NCI-H226 (cell line): ENCODE measurements at places on chromosomes 13 and 19.
A peak's percentile ranks its signal among the peaks of the same experiment; 100 is the strongest.

DNA sequence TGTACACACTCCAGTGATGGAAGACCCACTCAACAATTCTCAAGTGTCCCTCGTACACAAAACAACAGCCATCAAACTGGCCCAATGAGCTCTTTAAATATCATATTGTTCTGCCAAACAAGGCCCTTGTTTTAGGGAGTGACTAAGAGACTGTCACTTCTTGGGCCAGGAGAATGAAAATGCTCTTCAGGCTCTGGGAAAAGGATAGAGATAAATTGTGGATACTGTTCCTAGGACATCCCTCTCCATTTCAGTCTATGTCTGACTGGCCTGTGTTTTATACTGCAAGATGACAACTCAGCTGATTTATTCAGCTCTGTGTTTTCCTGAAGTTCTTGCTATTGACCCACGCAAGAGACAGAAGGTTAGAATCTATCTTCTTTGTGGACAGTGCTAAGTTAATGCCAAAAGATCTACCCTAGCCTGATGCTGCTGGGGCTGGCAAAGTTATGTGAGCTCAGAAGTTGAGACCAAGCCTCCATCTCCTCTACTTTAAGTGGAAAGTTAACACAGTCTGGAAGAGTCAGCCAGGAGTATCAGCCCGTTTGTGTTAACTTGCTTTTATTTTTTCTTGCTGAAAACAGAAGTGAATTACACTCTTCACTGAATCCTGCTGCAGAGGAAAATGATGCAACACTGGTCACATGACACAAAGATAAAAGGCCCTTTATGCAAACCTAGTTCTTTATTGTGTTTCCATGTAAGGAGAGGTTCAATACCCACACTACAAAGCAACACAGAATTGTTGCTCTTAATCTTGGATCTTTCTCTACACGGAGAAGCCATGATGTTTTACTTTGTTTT, 14.6 kb downstream of the FRY start:
- DNase-seq, result no peak

DNA sequence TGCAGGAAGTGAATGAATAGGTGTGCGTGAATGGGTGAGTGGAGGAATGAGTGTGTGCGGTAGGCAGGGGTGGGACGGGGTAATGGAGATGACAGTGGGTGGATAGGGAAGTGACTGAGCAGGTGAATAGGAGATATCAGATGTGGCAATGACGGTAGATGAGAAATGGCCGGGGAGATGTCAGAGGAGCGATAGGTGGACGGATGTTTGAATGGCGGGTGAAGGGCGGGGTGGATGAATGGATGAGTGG, 1.5 kb downstream of the TTC9B start:
- DNase-seq, result no peak

DNA sequence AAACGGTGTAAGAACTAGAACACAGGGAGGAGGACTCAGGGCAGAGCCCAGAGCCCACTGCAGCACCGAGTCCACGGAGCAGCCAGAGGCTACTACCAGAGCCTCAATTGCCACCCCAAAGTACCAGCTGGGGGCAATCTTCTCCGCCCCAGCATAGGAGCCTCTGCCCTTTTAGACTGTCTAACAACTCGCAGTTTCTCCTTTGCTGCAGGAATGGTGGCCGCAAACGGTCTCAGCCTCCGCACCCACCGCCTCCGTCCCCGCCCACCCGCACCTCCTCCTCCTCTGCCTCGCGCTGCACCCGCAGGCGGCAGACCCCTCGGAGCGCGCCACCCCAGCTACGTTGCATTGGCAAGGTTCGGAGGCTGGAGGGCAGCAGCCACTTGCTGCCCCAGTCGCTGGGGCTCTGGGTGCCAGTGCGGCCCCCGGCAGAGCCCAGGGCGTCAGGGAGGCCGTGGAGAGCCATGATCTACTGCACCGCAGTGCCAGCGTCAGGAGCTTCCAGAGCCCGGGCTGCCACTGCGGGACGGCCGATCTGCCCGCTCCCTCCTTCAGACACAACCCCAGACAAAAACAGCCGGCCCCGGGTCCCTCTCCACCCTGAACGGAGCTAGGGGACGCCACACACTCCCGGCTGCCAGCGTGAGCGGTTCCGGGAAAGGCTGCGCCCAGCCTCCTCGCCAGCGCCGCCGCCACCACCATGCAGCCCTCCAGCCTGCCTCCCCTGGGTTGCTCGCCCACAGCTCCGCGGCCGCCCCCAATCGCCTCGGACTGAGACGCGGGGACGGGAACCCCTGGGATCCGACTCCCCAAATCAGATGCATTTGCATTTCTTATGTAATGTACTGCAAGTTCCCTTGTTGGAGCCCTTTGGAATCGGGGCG, 1.8 kb downstream of the FGF14 start:
- DNase-seq, result no peak

GRCh38 chr13:63149375-63149774, 1733.7 kb upstream of the PCDH20 start:
- DNase-seq, result no peak

DNA sequence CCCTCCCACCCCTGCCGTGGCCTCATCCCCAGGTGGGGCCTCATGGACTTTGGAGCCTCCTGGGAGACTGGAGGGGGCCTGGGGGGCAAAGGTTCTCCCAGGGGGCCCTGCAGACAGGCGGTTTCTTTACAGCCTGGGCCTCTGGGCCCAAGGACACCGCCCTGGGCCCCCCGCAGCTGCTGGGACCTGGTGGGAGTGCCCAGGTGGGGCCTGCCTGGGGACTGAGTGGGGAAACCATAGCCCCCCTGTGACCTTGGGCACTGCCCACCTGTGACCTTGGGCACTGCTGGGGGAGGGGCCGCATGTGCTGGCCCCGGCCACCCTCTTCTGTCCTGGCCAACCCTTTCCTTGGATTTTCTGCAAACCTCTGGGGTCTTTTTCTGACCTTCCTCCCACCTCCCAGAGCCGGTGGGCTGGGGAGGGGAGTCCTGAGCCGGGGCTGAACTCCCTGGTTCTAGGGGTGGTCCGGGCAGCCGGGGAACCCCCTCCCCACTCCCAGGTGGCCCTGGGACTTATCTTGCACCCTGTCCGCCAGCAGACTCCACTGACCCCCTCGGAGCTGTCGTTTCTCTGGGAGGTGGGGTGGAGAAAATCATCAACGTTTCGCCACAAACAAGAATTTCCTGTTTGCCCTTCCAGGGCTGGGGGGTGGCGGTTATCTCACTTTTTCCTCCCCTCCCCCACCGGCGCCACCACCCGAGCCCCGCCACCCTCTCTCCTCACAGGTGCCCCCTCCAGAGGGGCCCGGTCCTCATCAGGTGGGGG, 27.0 kb downstream of the ARID3A start:
- DNase-seq, result no peak

DNA sequence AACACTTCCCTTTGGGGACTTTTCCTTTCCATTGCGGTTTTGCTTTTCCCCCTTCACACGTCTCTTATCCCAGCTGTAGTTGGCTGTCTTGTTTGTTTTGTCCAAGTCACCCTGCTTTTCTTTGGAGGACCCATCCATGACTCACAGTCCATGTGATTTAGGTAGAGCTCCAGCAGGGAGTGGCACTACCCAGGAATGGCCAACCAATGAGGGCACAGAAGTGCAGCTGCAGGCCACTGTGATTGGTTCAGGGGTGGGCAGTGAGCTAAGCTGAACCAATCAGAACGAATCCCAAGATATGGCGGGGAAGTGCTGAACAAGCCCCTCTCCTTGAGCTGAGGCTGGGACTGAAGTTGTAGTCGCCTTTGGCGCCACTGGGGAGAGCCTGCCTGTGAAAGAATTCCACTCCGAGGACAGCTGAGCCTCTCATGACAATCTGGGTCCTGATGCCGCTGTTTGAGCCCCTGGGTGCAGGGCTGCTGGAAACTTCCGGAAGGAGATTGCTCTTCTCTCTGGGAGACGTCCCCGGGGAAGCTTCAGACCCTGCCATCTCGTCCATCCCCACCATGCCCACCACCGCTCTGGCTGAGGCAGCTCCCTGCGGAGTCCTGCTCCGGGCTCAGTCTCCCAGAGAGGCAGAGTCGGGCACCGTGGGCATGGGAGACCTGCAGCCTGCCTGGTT, 62.9 kb upstream of the URI1 start:
- DNase-seq, result peak; percentile 35

GRCh38 chr13:43698758-43699157, 88.0 kb downstream of the ENOX1 start:
- no peak for DNase-seq

DNA sequence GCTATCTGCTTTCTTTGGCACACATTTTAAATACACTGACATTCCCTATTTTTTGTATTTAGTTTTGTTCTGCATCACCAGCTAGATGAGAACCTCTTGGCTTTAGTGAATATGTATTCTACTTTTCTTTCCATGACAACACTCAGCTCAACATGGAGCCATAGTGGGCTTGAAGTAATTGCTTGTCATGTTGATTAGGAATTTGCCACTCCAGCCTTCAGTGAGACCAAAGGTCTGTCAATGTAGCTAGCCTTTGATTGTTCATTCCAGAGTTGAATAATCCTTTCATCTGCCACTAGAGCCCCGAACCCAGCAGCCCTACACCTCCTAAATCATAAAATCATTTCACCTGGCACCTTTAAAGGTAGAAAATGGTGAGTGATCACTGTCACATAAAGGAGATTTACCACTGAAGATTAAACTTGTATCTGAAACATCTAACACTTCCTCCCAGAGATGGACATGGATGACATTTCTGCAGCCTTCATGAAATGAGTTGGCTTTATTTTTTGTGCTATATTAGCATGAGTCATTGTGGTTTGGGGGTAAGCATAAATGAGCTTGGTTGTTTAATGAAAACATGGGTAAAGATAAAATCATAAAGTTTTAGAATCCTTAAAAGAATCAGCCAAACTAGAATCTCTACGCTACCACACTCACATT, 29.2 kb upstream of the GARRE1 start:
- no peak for DNase-seq

DNA sequence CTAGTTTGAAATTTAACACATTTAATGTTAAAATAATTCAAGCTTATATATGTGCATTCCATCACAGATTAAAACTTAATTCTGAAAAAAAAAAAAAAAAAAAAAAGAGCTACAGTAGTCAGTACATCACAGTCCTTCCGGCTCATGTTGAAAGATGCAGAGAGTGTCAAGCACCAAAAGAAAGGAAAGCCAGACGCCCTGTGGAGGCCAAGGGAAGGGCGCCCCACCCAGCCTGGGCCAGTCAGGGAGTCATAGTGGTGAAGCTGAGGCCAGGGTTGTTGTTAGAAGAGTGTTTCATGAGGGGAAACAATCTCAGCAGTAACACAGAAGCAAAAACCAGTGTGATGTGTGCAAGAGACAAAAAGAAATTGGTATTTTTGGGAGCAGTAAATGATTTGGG, 375.3 kb downstream of the MTUS2 start:
- no peak for DNase-seq

DNA sequence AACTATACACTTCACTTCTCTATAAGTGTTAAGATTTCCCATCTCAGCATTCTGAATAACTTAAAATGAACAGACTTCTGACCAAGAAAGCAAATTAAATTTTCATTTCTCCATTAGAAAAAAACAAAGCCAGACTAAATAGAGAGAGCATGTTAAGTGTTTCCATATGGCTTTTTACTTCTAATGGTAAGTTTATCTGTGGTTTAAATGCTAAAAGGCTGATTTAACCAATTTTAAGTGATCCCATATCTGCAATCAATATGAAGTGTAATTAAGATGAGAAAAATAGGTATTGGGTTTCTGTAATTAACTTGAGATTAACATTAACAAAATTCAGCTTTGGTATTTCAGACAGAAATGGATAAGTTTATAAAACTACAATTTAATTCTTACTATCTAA, 107.8 kb downstream of the ELF1 start:
- no peak for DNase-seq

- peak; percentile 68 for DNase-seq
Observed at GRCh38 chr19:45995715-45996385, 583 bp downstream of the CCDC61 start.

DNA sequence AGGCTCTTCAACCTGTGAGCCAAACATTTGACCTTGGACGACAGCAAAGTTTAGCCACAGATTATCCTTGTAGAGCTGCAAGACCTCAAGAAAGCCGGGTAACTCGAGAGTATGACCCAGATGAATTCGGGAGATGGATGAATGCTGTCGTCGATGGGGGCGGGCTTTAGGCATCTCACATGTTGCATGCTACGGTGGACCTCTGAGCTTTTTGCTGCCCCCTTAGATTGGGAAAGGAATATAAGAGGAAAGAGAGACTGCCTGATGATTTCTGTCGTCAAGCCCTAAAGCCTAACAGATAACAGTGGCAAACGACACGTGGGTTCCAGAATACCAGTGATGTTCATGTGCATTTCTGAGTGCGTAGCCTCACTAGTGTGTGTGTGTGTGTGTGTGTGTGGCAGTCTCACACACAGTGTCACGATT, 730 bp upstream of the ABCC4 start:
- DNase-seq, result no peak
